ENCODE measurements at places on chromosomes 12 and 14.

GRCh38 chr12:54561164-54561563 is 11.8 kb downstream of the PDE1B start:
- no peak for DNase-seq

DNA sequence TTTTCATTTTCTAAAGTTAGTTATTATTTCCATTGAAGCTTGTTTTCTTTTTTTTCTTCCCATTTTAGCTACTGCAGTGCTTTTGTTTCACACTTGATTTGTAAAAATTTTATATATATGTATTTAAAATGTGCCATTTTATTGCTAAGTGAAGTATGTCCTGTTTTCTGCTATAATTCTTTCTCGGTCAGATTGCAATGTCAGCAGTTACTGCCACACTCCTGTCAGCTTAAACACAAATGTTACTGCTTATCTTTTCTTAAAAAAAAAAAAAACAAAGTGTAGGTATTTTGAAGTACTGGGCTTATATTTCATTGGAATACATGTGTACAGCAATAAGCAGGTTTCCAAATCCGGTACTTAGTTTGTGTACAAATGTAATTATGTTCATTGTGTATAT is 63.4 kb upstream of the AEBP2 start:
- DNase-seq: no peak

GRCh38 chr12:2117541-2117940 is 64.8 kb downstream of the CACNA1C start:
- no peak for DNase-seq

- no peak for DNase-seq
These were observed 36.1 kb upstream of the BDKRB2 start for GRCh38 chr14:96168581-96168980.

DNA sequence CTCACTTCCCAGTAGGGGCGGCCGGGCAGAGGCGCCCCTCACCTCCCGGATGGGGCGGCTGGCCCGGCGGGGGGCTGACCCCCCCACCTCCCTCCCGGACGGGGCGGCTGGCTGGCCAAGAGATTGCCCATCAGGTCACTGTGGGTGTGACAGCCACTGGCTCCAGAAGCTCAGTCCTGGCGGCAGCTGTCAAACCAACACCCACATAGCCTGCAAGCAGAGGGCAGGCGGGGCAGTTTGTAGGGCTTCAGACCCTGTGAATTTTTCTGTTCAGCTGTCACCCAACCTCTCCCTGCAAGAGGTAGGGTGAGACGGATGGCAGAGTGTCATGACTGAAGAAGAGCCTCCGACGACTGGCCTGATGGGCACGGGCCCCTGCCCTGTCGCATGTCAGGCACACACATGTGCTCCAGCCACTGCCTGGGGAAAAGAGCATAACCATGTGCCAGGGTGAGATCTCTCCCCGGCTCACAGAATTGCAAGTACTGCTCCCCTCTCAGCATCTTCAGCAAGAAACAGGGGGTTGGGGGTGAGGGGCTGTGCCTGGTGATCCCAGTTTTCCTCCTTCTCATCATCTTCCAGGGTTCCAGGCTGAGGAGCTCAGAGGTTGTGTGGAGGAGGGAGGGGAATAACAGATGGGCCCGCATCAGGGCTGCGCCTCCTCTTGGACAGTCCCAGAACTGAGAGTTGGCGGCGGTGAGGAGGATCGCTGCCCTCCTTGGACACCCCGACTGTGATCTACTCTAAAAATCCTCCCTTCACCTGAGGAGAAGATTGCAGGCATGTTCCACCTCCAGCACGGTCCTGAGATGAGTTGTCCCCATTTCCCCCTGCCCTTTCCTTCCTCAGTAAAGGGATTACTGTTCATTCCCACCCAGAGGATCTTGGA is 11.2 kb upstream of the PRPH start:
- no peak for DNase-seq

DNA sequence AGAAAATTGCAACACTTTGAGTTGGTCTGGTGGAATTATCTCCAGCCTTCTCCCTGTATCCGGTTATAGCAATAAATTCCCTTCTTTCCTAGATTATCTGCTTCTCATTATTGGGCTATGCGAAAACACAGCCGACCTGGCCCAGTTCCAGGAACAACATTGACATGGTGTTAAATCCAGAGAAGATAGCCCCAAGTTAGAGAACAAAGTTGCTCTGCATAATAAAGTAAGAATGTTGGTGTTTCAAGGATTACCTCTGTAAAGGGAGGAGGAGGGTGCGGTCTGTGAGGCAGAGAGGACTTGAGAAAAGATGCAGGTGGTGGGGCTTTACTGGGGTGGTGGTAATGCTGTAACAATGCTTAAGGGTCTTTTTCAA is 12.1 kb downstream of the TCL1A start:
- no peak for DNase-seq

Data from PC-3 (cell line).